ENCODE measurements at places on chromosomes 2 and 18. TPM values are rescaled to one million over a fixed set of nuclear protein-coding genes. Genes with fewer than 3 reads are reported as not detected.

- DNase-seq: peak; percentile 58
Measured at GRCh38 chr18:79754022-79754761, 43.5 kb upstream of the KCNG2 start.

Gene ARHGAP15
- total RNA-seq: 6.8 TPM

GRCh38 chr2:200862532-200863000, 1.9 kb downstream of the CLK1 start:
- no peak for DNase-seq

DNA sequence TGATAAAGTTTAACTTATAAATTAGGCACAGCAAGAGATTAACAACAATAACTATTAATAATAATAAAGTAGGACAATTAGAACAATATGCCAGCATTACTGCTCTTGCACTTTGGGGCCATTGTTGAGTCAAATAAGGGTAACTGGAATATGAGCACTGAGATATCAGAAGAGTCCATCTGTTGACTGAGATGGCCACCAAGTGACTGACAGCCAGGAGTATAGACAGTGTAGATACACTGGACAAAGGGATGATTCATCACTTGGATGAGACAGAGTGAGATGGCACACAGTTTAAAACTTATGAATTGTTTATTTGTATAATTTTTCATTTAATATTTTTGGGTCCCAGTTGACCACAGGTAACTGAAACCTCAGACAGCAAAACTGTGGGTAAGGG, 20.0 kb downstream of the NAB1 start:
- no peak for DNase-seq

Gene CTAGE1
- 0.13 TPM for total RNA-seq

DNA sequence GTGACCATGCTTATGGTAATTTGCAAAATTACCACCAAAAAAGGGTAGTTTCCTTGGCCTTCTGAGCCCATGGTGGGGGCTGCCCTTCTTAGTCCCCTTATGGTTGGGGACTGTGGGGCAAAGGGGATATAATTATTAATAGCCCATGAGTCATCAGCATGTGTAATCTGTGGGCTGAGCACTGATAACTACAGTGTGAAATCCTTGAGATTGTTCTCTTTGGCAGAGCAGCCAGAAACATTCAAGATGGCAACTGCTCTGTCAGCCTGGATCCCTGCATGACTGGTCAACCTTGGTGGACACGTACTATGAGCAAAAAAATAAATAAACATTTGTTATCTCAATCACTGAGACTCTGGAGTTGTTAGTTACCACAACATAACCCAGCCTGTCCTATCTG, 61.3 kb downstream of the MGAT4A start:
- no peak for DNase-seq

GRCh38 chr2:2266699-2267449, 64.2 kb downstream of the MYT1L start:
- no peak for DNase-seq

DNA sequence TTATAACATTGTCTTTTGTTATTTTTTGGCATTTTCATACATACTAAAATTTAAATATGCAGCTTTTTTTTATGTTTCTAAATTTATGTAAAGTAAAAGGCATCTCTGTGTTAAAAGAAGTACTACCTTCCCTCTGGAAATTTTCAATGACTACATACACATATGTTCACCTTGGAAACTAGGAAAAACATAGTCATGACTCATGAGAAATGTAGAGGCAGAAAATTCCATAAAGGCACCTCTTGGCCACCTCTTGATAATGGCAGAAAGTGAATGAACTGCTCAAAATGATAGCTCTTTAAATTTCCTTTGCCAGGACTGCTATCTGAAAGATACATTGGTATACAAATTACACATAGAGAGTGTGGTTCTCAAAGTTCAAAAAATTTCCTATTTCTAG, 889.1 kb upstream of the ZEB2 start:
- DNase-seq: no peak

DNA sequence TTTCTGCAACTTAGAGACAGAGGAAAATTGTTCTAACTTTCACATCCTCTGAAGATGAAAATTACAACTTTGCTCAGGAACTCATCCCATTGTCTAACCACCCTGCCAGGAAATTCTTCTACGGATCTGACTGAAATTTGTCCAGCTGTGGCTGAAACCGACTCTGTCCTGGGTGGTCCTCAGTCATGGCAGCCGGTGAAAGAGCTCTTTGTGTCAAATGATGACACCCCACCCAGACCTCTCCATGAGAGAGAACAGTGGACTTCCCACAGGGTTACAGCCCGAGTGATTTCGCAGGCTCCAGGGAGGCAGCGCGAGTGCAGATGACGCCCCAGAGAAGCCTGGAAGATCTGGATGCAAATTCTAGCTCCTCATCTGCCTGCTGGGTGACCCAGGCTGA, 65.1 kb upstream of the TRIB2 start:
- no peak for DNase-seq

- no peak for DNase-seq
Measured at GRCh38 chr18:12838178-12838634, 45.8 kb downstream of the PTPN2 start.

Gene IL36G
- not detected for total RNA-seq

GRCh38 chr2:127579231-127579630, 43.7 kb downstream of the MYO7B start:
- DNase-seq: peak; percentile 51

DNA sequence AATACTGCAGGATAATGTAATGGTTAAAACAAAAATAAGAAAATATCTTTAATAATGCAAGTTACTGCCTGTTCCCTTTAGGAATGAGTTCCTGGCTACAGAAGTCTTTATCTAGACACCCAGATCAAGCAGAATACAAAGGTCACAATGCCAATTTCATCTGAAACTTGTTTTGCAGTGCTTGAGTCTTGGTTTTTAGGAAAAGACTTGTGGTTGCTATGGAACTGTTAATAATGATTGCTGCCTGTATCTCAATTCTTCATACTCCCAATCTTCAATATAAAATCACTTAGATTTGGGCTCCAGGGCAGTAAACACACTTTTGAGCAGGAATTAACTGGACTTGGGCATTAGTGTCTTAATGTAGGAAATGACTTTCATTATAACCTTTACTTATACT, 14.2 kb downstream of the CAVIN2 start:
- DNase-seq: no peak

- no peak for DNase-seq
Measured at GRCh38 chr2:68367953-68368653, 3.0 kb downstream of the PLEK start.

GRCh38 chr2:108548208-108549003, 14.1 kb downstream of the LIMS1 start:
- DNase-seq: no peak

DNA sequence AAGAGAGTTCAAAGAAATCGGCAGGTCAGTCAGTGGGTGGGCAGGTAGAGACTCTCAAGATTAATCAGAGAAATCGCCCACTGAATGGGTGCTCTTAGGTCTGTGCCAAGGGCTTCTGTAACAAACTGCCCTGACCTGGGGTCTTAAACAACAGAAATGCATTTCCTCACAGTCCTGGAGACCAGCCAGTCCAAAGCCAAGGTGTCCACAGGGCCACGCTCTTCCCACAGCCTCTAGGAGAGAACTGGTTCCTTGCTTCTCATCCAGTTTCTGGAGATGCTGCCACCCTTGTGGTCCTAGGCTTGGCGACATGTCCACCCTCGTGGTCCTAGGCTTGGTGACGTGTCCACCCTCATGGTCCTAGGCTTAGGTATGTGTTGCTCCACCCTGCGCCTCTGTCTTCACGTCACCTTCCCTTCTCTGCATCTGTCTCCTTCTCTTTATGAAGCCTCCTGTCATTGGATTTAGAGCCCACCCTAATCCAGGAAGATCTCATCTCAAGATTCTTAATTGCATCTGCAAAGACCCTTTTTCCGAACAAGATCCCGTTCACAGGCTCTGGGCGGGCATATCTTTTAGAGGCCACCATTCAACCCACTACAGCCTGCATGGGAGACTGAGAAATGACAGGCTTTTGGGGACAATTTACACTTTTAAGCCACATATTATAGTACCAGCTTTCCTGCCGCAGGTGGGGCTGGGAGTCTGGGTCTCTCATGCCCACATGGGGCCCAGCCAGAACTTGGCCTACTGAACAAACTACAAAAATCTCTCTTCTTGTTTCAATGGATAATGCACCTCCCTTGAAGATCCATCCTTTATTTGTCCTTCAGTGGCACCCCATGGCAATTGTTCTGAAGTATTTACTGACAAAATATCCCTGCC, 161.3 kb downstream of the ASB1 start:
- DNase-seq: peak; percentile 57

GRCh38 chr2:151071906-151072305, 189.8 kb downstream of the RBM43 start:
- no peak for DNase-seq

Gene STARD6
- total RNA-seq: not detected

GRCh38 chr18:2513616-2514015, 57.7 kb downstream of the METTL4 start:
- DNase-seq: no peak

Gene CLASP1
- 66.1 TPM for total RNA-seq

Gene OXER1
- total RNA-seq: 0.94 TPM

DNA sequence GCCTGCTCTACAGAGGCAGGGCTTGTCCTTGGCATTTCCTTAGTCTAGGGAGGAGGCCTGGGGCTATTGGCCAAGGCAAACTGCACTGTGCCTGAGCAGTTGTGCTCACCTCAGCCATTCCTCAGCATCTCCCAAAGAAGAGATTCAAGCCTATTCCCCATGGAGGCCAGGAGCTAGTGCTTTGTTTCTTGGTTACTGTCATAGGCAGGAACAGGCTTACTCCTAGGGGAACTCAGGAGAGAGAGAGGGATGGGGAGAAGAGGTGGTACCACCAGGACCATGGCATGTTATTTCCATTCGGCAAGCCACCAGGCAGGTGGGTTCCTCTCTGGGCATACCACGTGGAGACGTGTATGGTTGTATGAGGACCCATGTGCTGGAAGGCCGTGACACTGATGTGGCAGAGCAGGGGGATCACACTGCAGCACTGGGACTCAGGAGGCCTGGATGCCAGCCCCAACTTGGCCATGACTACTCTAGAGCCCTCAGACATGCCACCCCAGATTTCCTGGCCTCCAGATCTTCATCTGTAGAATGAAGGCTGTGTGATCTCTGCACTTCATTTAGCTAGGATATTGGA, 233.7 kb downstream of the LOXHD1 start:
- peak; percentile 55 for DNase-seq

- peak; percentile 83 for DNase-seq
Measured at GRCh38 chr2:241443486-241444223, 64.7 kb downstream of the STK25 start.

Gene FAM110C
- 4.0 TPM for total RNA-seq

DNA sequence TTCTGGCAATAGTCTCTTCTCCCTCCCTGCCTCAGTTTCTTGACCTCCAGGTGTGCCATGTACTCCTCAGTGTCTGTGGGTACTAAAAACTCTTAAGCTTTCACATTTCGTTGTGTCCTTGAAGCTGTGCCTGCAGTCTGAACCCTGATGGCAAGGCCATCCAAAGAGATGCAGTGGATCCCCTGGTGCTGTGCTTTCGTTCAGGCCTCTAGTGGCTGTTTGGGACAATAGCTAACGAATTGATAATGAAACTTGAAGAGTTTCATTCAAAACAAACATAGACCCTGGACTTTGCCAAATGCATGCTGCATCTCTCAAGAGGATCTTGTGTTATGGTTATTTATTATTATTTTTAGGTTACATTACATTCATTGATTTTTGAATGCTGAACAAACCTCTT, 523.1 kb upstream of the FSIP2 start:
- DNase-seq: no peak

- no peak for DNase-seq
Measured at GRCh38 chr18:58893388-58894099, 28.9 kb downstream of the ZNF532 start.

- DNase-seq: no peak
Measured at GRCh38 chr2:28463893-28464292, 32.0 kb upstream of the PLB1 start.

DNA sequence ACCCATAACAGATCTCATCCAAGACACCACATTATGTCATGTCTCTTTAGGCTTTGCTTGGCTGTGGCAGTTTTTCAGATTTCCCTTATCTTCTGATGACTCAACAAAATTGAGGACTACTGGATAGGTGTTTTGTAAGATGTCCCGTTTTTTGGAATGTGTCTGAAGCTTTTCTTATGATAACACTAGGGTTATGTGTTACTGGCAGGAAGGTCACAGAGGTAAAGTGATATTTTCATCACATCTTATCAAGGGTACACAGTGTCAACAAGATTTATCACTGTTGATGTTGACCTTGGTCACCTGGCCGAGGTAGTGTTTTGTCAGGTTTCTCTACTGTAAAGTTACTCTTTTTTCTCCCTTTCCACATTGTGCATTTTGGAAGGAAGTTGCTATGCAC, 44.8 kb upstream of the UPP2 start:
- no peak for DNase-seq

Gene HJURP
- total RNA-seq: not detected

Gene TMEM17
- 1.4 TPM for total RNA-seq

DNA sequence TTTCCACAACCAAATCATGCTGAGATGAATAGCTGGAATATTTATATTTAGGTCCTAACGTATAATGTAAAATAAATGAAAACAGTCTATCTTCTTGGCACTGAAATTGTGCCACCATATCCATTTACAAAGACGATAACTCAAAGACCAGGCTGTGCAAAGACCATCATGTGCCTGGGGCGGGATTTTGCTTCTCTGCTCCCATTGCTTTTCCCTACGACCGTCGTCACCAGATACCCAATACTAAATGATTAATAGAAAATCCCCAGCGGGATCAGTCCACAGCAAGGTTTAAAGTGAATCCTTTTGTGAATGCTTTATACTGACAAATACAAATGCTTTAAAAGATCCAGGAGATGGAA, 194.3 kb upstream of the ARL4C start:
- no peak for DNase-seq

Gene ALPG
- total RNA-seq: not detected

DNA sequence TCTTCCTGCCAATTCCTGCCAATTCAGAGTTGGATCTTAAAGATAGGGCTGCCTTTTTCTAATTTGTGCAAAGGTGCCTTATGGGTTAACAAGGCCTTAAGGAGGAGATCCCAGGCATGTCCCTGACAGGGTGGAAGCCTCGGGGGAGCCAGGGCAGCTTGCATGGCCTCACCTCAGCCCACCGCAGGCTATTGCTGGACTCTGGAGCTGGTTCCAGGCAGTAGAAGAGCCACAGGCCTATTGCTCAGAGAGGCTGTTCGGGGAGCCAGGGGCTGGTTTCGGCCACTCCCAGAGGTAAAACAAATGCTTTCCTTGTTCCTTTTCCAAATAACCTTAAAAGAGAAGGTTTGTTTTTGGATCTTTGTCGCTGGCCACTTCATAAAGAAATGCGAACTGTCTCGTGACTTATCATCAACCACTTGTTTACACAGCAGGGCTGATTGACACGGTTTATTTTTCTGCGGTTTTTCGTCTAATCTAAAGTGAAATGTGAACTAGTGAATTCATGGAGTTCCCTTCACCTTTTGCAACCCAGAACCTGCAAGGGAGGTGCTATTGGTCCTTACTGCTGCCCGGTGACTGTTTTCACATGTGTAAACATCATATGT, 108.6 kb downstream of the APOB start:
- DNase-seq: no peak

DNA sequence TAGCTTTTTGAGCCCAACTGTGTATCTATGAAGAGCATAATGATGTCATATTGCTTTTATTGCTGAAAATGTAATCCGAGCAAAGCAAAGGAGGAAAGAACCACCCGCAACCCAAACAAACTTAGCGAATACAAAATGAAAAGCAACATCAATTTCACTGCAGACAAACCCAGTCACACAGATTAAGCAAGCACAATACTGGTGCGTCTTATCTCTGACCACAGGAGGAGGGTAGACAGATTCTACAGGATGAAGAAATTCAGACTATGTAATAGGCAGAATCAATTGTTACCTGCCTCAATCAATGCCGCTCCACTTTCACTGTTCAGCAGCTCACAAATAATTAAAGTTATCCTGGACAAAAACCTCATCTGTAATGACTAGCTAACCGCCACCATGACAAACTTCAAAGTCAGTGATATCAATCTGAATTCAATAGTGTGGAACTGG, 115.5 kb upstream of the SP3 start:
- no peak for DNase-seq
